ENCODE measurements at places on chromosomes 3 and 15.

DNA sequence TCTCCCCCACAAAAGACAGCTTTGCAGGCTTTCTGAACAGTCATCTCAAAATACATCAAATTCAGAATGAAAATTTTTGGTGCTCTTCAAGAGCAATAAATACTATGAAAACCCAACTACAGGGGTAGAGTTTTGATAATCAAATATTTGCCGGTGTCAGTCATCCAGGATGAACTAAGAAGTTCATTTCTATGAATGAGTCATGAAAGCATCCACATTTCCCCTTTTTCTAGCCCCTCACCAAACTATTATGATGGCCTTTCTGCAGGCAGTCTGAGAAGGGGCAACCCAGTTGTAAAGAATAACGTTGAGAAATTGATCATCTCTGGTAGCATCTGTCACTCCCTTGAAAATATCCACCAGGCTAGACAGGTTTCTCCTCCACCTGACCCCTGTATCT lies 3.1 kb upstream of the LPCAT4 start:
- H3K4me3 ChIP-seq = no peak overlapping the region
- peaks cover 30% of the 10 kb centered on the region for H3K4me1 ChIP-seq

DNA sequence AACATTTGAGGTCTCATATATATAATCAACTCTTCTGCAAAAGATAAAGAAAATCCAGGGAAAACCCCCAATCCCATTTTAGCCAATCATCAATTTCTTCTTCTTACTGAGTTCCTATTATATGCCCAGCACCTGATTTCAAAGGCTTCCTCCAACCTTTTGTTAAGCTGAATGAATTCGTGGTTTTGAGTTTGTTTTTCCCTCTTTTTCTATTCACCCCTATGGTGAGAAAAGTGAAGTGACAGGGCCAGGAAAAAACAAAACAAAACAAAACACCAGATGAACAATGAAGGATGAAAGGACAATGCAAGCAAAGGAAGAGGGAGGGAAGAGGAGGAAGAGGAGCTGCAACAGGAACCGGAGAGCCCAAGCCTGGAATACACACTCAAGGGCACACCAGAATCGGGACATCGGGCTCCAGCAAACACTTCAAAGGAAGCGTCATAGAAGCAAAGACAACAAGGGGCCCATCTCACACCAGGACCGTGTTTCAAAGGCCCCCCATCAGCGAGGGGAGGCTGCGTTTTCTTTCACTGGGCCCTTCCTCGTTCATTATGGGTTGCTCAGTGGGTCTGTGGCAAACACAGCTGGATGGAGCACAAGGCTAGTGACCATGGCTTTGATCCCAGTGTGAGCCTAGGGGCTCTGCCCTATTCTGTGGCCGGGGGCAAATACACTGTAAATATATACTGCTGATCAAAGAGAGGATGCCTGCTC lies 50.2 kb downstream of the VGLL4 start:
- no peak overlapping the region for H3K4me3 ChIP-seq
- no peaks in the 10 kb centered on the region for H3K27me3 ChIP-seq
- H3K4me1 ChIP-seq = peaks cover 15% of the 10 kb centered on the region
- H3K27ac ChIP-seq = no peak overlapping the region

- H3K4me3 ChIP-seq = no peak overlapping the region
- H3K36me3 ChIP-seq = no peaks in the 10 kb centered on the region
- no peaks in the 10 kb centered on the region for H3K4me1 ChIP-seq
- H3K27me3 ChIP-seq = no peaks in the 10 kb centered on the region
- no peak for DNase-seq
- no peak overlapping the region for H3K27ac ChIP-seq
Measured at GRCh38 chr15:94875550-94875949, 644.2 kb downstream of the MCTP2 start.

- peaks cover 17% of the 10 kb centered on the region for H3K36me3 ChIP-seq
- no peak overlapping the region for H3K4me3 ChIP-seq
- peaks cover 2% of the 10 kb centered on the region for H3K27me3 ChIP-seq
- H3K4me1 ChIP-seq = peaks cover 6% of the 10 kb centered on the region
- no peak overlapping the region for H3K27ac ChIP-seq
Measured at GRCh38 chr15:72195101-72195511, 2.5 kb downstream of the GRAMD2A start.

GRCh38 chr3:188431553-188431952 lies 277.6 kb downstream of the LPP start:
- peaks cover 3% of the 10 kb centered on the region for H3K4me1 ChIP-seq
- H3K36me3 ChIP-seq = no peaks in the 10 kb centered on the region
- H3K4me3 ChIP-seq = no peak overlapping the region
- H3K27ac ChIP-seq = peak overlapping the region; percentile 4
- DNase-seq = no peak

DNA sequence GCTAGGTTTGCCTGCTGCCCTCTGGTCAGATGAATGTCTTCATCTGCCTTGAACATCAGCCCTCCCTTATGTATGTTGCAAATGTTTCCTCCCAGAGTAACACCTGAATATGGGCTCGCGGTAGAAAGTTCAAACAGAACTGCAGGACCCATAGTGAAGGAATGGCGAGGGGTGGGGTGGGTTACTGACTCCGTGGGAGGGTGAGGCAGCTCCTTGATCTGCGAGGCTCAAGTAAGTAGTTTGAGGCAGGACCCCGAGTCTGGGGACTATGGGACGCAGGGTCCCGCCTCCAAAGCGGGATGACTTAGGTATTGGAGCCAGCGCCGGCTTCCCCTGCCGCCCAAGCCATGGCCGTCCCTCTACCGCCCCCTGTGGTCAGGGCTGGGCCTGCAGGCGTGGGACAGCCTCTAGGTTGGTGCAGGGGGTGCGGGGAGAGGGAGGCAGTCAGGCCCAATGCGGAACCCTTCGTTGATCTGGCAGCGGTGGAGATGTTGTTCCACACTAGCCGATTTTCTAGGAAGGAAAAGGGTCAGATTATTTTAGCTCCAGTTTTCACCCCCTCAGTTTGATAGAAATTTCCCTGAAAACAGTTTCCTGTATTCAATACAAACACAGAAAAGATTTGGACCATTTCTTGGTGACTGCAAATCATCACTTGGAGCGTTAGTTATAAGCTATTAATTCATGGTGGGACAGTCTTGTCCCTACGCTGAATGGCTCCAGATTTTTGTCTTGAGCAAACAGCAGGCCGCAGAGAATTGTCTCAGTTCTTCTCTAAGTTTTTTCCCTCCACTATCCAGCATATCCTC lies 72.3 kb downstream of the CORO2B start:
- H3K4me3 ChIP-seq = no peak overlapping the region
- H3K36me3 ChIP-seq = no peaks in the 10 kb centered on the region
- no peak overlapping the region for H3K27ac ChIP-seq
- peak; percentile 42 for DNase-seq
- no peaks in the 10 kb centered on the region for H3K4me1 ChIP-seq

DNA sequence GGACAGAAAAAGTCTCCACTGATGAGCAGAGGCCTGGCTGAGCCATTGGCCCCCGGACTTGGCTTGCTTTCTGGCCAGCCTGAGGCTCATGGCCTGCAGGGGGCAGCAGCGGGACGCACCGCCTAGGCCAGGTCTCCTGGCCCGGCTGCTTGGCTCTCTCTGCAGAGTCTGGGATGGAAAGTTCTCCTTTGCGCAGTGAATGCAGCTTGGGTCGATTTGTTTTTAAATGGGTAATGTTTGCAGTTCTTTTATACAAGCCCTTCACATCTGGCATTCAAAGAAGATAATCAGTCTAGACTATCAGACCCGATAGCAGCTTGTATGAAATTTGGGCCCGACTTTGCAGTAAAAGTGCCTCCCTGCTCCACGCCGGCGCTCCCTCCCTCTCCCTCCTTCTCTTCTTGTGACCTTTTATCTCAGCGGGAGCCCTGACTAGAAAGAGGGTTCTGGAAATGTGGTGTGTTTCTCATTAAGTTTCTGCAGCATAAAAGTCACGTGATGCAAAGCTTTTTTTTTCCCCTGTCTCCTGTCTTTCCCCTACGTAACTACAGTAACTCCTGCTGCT lies 59.9 kb downstream of the ZNF621 start:
- H3K4me3 ChIP-seq = no peak overlapping the region
- no peak overlapping the region for H3K27ac ChIP-seq
- DNase-seq = peak; percentile 72

DNA sequence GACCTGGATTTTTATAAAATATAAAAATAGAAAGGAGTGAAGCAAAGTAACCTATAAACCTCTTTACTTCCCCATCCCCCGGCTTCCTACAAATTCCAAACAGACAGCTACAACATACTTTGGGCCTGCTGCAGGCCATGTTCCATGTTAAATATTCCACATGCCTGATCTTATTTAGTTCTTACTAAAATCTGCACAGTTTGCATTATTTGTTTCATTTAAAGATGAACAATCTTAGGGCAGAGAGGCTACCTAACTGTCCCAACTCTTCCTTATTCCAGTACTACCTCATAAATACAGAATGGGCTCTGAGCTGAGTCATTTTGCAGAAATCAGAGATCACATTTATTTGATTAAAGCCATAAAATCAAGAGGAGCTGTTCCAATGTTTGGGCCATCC lies 665.0 kb downstream of the PDCD6IP start:
- no peaks in the 10 kb centered on the region for H3K4me1 ChIP-seq
- no peaks in the 10 kb centered on the region for H3K36me3 ChIP-seq
- H3K27ac ChIP-seq = no peak overlapping the region
- no peaks in the 10 kb centered on the region for H3K27me3 ChIP-seq
- no peak for DNase-seq
- no peak overlapping the region for H3K4me3 ChIP-seq

- H3K4me1 ChIP-seq = peaks cover 4% of the 10 kb centered on the region
- DNase-seq = no peak
Measured at GRCh38 chr15:73308305-73308704, 60.5 kb downstream of the HCN4 start.
